NCI-H2227 treated with DMSO at 0.1 percent for 48 hours (cell line): ENCODE measurements at places on chromosomes 6 and 20.

DNA sequence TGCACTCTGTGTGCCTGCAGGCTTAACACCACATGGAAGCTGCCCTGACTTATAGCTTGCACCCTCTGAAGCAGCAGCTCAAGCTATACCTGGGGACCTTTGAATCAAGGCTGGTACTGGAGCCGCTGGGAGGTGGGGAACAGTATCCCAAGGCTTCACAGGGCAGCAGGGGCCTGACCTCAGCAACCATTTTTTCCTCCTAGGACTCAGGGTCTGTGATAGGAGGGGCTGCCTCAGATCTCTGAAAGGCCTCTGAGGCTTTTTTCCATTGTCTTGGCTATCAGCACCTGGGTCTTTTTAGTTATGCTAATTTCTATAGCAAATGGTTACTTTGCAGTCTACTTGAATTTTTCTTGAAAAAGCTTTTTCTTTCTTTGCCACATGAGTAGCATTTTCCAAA, 80.2 kb upstream of the OPRM1 start:
- no peak for DNase-seq

DNA sequence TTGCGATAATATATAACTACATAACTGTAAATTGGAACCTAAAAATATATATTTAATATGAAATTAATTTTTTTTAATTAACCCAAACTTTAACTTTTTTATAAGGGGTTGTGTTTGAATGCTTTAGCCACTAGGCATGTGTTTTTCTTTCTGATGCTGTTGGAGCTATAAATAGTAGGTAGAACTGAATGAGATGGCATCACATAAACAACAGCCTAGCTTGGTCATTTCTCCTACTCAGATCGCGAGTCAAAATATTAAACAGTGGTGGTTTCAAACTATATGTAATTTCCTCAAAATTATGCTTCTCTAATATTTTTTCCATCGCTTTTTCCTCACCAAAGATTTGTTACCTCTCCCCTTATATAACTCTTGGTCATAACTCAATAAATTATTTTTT, 243.2 kb downstream of the ARID1B start:
- peak; percentile 56 for DNase-seq

DNA sequence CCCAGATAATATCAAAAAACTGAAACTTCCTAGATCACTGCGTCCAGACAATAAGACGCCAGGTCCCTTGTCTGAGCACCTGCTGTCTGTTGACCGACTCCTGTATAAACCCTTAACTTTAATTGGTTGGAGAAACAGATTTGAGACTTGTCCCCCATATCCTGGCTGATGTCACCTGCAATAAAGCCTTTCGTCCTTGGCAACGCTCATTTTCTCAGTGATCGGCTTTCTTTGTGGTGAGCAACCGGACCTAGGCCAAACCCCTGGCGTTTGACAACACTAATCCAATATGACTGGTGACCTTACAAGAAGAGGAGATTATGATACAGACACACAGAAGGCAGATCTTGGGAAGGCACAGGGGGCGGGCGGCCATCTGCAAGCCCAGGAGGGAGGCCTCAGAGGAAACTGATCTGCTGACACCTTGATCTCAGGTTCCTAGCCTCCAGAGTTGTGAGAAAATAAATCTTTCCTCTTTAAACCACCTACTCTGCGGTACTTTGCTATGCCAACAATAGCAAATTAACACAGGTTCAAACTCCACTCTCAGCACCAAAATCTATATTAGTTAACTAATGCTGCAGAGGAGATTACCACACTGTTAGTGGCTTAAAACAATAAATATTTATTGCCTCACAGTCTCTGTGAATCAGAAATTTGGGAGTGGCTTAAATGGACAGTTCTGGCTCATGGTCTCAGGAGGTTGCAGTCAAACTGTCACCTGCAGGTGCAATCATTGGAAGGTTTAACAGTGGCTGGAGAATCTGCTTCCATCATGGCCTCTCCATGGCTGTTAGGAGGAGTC, 178.7 kb downstream of the OTOR start:
- DNase-seq = no peak

DNA sequence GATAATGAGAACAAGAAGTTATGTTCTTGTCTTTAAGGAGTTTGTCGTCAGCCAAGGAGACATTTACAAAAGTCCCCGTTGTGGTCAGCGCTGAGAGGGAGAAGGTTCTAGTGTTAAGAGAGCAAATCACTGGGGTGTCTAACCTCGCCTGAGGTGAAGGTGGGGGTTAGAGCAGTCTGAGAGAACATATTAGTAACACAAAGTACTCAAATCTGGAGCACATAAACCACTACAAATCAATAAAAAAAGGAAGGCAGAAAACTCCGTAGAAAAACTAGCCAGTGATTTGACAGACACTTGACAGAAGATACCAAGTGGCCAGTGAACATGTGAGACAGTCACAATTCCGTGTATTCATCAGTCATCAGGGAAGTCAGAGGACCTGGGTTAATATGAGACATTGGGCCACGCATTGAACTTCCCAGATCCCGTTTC, 45.4 kb downstream of the CDS2 start:
- no peak for DNase-seq

DNA sequence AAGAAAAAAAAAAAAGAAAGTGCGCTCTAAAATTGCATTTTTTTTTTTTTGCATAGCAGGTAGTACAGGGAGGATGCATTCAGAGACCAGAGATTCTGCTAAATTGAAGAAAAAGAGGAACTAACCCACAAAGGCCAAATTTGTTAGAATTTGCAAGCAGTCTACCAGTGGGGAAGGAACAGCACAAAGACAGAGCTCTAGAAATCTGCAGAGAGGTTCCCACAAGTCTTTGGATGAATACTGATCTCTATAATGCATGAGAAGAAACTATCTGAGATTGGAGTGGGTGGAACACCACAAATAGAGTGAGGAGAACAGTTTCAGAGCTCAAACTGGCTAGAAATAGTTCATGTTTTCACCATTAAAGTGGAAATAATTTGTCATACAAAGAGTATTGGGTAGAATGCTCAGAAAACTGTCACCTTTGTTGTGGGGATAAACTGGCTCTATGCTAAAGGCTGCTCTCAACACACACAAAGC, 79.6 kb upstream of the AHI1 start:
- DNase-seq = no peak
